ENCODE measurements at places on chromosomes 12 and 14.

- DNase-seq = no peak
Measured at GRCh38 chr12:65997056-65997455, 133.5 kb downstream of the LLPH start.

- no peak for DNase-seq
Measured at GRCh38 chr12:87756111-87756510, 273.1 kb downstream of the C12orf50 start.

DNA sequence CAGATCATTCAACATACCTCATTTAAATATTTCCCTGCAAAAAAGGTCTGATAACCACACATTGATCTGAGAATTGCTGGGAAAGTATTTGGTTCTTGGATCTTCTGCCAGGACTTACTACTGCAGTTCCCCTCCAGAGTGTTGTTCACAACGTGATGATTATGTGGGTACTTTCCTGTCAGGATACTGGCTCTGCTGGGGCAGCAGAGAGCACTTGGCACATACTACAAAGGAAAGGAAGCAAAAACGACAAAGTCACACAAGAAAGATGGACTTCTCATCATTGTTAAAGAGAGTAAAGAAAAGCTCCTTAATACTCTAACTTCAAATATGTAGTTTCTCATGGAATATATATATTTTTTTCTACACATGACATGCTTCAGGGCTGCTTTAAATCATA, 11.5 kb downstream of the GNS start:
- DNase-seq = no peak

GRCh38 chr14:61706096-61706690, 10.9 kb downstream of the HIF1A start:
- no peak for DNase-seq

GRCh38 chr12:14842315-14842714, 1.0 kb downstream of the ART4 start:
- no peak for DNase-seq

GRCh38 chr14:91341751-91342154, 75.9 kb downstream of the CCDC88C start:
- no peak for DNase-seq

DNA sequence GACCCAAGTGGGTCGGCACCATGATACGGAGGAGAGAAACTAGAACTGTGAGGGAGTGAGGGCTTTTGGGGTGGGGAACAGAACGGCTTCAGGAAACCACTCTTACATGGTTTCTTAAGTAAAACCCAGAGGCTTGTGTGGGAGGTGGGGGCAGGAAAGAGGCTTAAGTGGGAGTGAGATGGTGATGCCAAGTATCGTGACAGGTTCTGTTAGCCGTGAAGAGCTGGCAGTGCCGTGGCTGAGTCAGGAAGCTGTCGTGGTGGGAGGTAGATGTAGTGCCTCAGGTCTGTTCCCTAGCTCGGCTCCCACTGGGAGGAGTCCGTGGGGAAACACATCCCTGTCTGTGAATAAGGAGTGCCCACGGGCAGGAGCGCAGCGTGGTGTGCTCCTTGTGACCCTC, 185.8 kb upstream of the FKBP4 start:
- DNase-seq = no peak

DNA sequence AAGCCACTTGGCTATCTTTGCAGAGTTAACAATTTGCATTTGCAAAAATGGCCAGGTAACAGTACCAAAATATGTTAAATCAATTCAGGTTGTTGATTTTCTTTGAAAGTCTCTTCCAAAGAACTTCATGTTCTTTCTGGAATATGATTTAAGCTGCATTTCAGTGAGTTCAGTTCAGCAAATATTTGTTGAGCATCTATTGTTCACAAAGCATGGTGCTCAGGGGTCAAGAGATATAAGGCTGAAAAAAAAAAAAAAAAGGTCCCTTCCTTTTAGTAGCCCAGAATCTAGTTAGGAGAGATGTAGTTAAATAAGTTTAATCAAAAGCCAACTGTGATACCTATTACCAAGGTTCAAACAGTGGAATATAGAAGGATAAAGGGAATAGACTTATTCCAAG, 317.1 kb downstream of the ZFP36L1 start:
- no peak for DNase-seq

DNA sequence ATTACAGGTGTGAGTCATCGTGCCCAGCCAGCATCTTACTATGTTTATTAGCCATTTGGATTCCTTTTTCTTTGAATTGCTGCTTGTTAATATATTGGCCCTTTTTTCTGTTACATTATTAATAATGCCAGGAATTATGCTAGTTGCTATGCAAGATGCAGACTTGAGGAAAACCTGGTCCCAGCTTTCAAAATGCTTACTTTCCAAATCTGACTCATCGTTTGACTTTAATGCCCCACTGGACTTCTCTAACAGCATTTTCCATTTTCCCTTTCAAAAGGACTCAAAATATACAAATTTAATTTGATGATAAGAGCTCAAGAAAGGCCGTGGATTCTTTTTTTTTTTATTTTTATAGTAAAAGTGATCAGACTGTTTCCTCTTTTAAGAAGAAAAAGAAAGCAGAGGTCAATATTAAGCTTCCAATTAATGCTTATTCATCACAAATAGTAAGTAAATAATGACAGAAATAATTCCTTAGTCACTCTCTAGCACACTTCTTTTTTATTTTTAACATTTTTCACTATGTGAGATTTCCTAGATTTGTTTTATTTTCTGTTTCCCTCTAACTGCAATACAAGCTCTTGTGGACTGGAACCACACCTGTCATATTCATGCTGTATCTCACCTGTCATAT, 146.1 kb upstream of the FGD4 start:
- no peak for DNase-seq

GRCh38 chr14:89549381-89550125, 132.5 kb upstream of the FOXN3 start:
- no peak for DNase-seq

GRCh38 chr14:51022769-51023168, 72.1 kb downstream of the TRIM9 start:
- no peak for DNase-seq

DNA sequence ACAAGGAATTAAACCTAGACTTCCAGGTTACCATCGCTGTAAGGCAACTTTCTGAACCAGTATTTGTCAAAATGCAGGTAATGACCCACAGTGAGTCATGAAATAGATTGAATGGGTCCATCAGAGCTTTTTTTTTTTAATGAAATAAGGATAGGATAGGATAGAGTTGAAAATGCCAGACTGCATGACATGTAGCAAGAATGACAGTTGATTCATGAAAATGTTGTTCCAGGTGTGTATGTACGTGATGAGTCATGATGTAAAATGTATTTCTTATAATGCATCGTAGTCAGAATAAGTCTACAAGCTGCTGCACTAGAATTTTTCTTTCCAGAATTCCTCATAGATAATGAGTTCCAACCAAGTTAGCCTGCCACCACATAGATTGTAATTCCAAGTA, 184.4 kb upstream of the BCL2L14 start:
- no peak for DNase-seq

DNA sequence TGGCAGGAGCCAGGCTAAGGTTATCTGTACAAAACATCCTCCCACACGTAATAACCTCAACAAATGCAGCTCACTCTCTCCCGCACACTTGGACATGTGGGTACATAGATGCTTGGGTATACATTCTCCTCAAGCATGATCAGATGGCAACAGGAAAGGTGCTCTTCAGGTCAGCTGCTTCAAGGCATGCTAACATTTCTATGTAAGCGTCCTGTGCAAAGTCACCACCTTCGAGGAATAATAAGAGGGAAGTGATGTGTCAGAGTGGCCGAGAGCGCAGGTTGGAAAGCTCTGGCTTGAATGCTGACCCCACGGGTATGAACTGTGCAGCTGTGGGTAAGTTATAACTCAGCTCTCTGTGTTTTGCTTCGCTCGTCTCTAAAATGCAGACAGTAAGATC, 24.2 kb upstream of the SLC6A12 start:
- DNase-seq = no peak

GRCh38 chr14:43014338-43014737, 1407.7 kb downstream of the LRFN5 start:
- DNase-seq = no peak

GRCh38 chr12:66170606-66171005, 810 bp upstream of the TMBIM4 start:
- DNase-seq = no peak

DNA sequence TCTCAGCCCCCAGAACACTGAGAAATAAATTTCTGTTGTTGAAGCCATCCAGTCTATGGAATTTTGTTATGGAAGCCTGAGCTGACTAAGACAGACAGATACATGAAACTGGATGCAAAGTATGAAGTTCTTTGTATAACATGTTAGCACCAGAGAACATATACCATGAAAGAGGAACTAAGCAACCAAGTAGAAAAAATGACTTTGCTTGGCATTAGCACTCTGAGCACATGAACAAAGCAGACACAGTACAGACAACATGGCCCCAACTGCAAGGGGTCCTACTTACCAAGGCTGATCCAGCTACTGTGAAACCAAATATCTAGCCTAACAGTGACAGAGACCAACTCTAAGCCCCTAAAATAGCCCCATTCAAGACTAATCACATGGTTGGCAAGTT, 13.8 kb downstream of the EXOC5 start:
- DNase-seq = no peak

GRCh38 chr12:116502989-116503496, 56.1 kb upstream of the MAP1LC3B2 start:
- no peak for DNase-seq

- DNase-seq = no peak
Measured at GRCh38 chr14:105600939-105601359, 74.6 kb downstream of the TMEM121 start.
